Central memory CD4-positive, alpha-beta T cell (primary cell): ENCODE measurements at places on chromosomes 1 and 21.

GRCh38 chr1:166884971-166885370 lies 8.9 kb upstream of the TADA1 start:
- DNase-seq, result no peak

- DNase-seq, result no peak
Observed at GRCh38 chr1:246609632-246610031, 43.4 kb downstream of the CNST start.

GRCh38 chr1:48196237-48196636 lies 26.3 kb upstream of the SLC5A9 start:
- no peak for DNase-seq

GRCh38 chr1:185645162-185645640 lies 89.0 kb upstream of the HMCN1 start:
- DNase-seq, result no peak

DNA sequence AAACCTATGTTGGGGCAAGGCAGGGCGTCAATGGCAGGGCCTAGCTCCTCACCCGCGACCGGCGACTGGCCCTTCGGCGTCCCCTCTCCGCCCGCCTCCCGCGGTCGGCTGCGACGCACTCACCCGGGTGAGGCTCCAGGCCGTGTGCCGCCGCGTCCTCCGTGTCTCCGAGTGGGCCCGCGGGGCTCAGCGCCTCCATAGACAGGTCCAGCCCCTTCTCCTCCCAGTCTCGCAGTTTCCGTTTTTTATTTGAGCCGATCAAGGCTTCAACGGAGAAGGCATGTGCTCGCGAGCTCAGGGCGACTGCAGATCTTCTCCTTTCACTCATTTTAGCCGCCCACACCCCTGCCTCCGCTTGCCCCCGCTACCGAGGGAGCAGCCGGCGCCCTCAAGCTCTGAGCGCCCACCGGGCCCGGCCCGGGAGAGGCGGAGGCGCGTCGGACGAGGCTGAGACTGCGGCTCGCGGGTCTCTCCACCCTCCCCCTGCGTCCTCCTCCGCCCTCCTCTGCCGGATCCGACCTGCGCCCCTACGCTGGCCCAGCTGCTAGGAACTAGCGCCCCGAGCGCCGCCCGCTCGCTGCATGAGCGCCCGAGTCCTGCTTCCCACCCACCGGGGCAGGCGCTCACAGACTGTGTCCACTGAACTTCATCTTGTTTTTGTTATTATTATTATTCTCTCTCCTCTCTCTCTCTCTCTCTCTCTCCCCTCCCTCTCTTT lies 516 bp downstream of the TBX15 start:
- DNase-seq, result no peak

GRCh38 chr1:54559111-54559548 lies 11.1 kb downstream of the ACOT11 start:
- DNase-seq, result no peak

- no peak for DNase-seq
Observed at GRCh38 chr1:44267438-44267837, 54.2 kb downstream of the DMAP1 start.

- DNase-seq, result no peak
Observed at GRCh38 chr1:76759171-76759860, 108.0 kb upstream of the ST6GALNAC5 start.

GRCh38 chr1:65213271-65214023 lies 65.4 kb downstream of the AK4 start:
- DNase-seq, result no peak

DNA sequence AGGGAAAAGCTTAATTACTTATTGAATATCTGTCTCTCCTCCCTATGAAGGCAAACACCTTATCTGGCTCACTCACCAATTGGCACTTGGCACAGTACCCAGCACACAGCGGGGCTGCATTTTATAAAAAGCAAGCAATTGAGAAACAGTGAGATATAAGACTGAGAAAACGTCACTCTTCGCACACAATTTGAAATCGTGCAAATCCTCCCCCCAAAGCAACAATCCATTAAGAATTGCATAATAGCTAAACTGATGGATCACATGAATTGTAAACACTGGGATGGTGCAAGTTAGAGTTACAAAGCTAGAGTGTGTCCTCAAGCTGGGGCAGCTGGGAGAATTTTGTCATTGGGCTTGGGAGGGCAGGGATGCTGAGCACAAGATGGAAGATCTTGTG lies 27.1 kb downstream of the PRDX6 start:
- no peak for DNase-seq

DNA sequence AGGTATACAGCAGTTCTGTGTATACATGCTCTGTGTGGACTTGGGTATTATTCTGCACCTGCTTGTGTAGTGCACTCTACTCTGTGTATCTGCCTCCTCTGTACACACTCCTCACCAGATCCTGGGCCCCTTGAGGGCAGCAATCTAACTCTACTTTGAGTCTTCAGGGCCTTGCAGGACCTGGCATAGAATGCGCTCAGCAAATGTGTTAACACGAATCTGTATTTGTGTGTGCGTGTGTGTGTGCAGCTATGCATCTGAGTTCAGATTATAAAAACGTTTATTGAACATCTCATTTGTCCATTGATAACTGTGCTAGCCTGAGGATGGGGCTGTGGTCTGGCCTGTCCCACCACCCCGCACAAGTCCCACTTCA lies 3.9 kb upstream of the MEF2D start:
- DNase-seq, result no peak

- DNase-seq, result no peak
Observed at GRCh38 chr1:224205438-224205840, 22.4 kb downstream of the DEGS1 start.

DNA sequence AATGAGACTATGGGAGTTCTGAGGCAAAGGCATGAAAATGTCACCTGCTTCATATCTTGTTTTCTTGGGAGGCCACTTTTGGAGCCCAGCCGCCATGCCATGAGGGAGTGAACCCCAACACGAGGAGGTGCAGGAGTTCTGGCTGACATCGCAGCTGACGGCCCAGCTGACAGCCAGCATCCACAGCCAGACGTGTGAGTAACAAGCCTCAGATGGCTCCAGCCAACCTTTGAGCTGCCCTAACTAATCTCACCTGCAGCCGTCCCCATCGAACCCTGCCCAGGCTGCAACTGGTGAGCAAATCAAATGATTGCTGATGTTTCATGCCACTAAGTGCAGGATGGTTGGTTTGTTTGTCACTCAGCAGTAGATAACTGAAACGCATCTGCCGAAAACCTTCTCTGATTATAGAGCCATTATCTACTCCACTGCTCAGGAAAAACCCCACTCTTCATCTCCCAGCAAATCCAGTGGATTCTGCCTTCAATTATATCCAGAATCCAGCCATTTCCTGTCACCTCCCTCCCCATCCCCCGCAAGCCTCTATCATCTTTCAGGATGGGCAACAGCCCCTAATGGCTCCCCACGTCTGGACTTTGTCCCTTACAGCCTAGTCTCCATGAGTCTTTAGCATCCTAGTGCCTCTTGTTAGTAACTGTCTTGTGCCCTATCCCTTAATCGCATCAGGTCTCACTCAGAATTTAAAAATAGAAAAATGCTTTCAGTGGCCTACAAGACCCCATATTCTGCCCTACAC lies 18.5 kb upstream of the RAB4A start:
- no peak for DNase-seq

DNA sequence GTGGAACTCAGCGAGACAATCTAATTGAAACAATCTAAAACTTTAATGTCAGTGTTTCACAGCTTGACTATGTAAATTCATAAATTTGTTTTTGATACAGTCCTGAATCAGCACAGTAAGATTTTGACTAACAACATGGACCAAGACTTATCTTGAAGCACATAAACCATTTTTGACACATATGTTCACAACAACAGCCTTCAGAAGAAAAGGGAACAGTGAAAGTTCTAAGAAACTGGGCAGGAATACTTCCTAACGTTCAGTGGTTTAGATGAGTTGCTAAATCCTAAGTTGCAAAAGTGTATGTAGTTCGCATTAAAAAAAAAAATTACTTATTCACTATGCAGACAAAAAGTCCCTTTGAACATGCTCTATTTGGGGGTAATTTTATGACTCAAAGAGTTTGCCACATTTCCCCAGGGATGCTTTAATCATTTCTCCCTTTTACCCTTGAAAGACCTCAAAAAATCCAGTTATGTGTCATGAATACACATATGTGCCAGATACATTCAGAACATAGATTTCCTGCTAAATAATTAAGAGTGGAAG lies 120.2 kb downstream of the MRPL39 start:
- no peak for DNase-seq

DNA sequence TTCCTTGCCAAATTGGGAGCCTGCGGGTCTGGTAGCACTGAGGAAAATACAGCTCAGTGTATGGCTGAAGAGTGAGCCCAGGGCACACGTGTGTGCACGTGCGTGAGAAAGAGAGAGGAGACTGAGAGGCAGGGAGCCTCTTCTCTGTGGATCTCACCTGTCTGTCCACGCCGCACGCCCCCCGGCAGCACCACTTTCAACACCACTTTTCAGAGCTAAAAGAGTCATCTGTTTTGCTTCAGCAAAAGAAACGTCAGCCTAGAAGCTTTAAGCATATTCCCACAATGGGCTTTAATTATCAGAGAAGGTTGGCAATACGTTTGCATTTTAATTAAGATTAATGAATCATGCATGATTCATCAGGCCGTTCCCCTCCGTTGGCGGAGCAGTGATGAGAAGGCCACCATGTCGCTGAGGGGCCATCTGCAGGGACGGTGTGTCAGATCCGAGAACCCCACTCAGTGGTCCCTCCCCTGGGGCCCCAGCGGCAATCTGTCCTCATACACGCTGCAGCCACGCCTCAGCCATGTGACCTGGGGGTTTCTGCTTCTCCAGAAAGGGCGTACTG lies 56.8 kb downstream of the SIK1 start:
- DNase-seq, result no peak

- DNase-seq, result no peak
Observed at GRCh38 chr1:7932524-7933138, 8.0 kb downstream of the TNFRSF9 start.

DNA sequence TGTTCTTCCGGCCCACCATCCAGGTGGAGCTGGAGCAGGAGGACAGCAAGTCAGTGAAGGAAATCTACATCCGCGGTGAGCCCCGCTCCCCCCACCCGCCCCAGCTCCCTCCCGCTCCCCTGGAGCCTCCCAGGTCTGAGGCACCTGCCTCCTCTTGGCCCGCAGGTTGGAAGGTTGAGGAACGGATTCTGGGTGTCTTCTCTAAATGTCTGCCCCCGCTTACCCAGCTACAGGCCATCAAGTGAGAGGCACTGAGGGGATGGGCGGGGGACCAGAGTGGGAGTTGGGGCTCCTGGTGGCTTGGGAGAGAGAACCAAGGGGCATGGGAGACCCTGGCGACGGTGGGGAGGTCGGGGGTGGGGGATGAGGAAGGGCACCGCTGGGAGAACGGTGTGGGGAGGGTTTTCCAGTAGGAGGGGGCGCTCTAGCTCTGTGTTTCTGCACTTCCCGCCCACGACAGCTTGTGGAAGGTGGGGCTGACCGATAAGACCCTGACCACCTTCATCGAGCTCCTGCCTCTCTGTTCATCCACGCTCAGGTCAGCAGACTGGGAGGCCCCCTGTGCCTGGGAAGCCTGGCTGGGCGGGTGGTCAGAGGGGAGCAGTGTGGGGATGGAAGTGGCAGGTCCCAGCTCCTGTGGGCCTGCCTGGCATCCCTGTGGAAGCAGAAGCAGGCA lies 4.2 kb downstream of the LRRC71 start:
- no peak for DNase-seq

- no peak for DNase-seq
Observed at GRCh38 chr1:247529771-247530355, 6.4 kb downstream of the OR2C3 start.

- no peak for DNase-seq
Observed at GRCh38 chr1:176989023-176989422, 175.5 kb downstream of the ASTN1 start.

GRCh38 chr1:39787468-39787867 lies 1.2 kb downstream of the BMP8B start:
- no peak for DNase-seq

DNA sequence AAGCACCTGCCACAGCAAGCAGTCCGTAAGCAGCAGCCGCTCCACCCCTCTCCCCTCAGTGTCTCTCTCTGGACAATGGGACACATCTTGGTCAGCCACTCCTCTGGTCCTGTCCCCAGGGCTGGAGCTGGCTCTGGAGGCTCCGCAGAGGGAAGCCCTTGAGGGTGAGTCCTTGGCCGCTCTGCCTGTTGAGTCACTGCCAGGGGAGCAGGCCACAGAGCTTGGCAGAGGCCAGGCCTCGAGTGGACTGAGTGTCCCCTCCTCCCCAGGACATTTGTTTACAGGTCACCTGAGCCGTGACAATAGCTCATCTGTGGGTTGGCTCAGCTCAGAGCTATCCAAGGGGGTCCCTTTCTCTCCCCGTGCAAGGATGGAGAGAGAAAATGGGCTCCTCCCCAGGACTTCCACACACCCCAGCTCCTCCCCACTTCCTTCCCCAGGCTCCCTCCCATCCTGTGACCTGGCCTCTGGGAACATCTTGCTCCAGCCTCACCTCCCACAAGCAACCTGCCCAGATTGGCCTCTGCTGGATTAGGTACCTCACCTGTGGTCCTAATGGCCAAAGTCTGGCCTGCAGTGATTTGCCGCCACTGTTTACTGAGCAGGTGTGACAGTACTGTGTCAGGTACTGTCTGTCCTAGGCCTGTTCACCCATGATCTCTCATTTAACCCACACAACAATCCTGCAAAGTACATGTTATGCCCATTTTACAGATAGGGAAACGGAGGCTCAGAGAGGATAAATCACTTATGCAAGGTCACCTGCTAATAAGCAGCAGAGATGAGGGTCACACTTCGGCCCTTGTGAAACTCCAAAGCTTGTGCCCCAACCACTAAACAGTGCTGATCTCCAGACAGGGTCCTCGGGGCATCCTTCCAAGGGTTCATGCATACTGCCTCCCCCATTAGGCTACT lies 4.8 kb downstream of the FAM131C start:
- DNase-seq, result no peak

DNA sequence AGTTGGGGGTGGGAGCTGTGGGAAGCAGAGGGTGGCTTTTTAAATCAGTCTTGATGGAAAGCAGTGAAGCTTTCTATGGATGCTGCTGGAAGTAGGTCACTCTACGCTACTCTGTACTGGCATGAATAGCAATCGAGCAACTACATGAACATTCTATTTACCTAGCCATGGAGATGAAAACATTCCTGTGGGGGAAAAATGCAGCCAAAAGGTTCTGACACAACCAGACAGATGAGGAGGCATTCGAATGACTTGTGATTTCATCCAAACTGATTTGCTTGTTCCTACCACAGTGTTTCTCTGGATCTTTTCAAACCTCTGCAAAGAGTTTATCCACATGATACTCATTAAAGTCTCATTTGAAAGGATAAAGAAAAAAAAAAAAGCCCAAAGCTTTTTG lies 95.0 kb downstream of the ASTN1 start:
- no peak for DNase-seq

DNA sequence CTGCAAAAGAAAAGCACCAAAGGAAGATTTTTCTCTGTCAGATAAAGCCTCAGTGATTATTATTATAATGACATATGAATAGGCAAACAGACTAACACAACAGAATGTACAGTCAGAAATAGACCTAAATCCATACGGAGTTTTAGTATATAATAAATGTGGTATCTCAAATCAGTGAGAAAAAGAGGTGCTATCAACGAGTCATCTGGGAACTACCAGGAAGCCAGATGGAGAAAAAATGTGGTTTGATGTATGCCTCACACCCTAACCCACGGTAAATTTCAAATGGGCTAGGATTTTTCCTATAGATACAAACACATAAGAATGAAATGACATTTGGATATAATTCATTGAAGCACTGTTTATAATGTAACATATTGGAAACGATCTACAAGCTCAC lies 110.3 kb downstream of the ODF2L start:
- DNase-seq, result no peak

- DNase-seq, result no peak
Observed at GRCh38 chr1:166974647-166975345, 544 bp downstream of the ILDR2 start.
